Neural progenitor cell (in vitro differentiated cells): ENCODE measurements at places on chromosomes 5 and 9. TPM values are rescaled to one million over a fixed set of nuclear protein-coding genes. Genes with fewer than 3 reads are reported as not detected.

Gene PCDHB16
- 4.0 and 4.5 TPM in 2 replicates for total RNA-seq

Gene STOML2
- total RNA-seq: 114 and 130 TPM in 2 replicates

GRCh38 chr9:93053781-93054331, 4.6 kb upstream of the SUSD3 start:
- no peak overlapping the region for H3K27ac ChIP-seq
- no peak for DNase-seq
- H3K4me1 ChIP-seq: peaks cover 17% of the 10 kb centered on the region
- H3K36me3 ChIP-seq: no peaks in the 10 kb centered on the region
- peaks cover 5% of the 10 kb centered on the region for H3K27me3 ChIP-seq
- H3K4me3 ChIP-seq: no peak overlapping the region

- no peaks in the 10 kb centered on the region for H3K27me3 ChIP-seq
- no peaks in the 10 kb centered on the region for H3K36me3 ChIP-seq
- H3K27ac ChIP-seq: no peak overlapping the region
- no peak for DNase-seq
- no peak overlapping the region for H3K4me3 ChIP-seq
Measured at GRCh38 chr5:145793574-145793973, 41.6 kb downstream of the PRELID2 start.

DNA sequence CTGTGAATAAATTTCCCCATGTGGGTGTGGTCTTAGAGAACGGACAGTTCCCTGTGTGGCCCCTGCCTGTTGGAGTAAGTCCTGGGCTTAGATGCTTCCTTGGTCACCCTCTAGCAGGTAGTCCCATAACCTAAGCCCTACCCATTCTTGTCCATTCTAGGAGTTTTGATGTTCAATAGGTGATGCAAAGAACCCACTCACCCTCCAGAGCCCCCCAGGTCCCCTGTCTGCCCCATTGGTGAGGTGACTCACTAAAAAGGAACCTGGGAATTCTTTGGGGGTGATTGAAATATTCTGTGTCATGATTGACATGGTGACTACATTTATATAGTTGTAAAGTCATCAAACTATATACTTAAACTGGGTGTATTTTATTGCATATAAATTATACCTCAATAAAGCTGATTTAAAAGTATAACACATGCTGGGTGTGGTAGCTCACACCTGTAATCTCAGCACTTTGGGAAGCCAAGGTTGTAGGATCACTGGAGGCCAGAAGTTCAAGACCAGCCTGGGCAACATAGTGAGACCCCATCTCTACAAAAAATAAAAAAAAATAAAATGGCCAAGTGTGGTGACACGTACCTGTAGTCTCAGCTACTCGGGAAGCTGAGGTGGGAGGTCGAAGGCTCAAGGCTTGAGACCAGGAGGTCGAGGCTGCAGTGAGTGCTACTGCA, 20.8 kb upstream of the GTF3C5 start:
- H3K36me3 ChIP-seq: no peaks in the 10 kb centered on the region
- no peak overlapping the region for H3K27ac ChIP-seq
- no peak for DNase-seq
- peaks cover 77% of the 10 kb centered on the region for H3K27me3 ChIP-seq
- peaks cover under 1% of the 10 kb centered on the region for H3K4me1 ChIP-seq

Gene ARL10
- 9.1 and 16.6 TPM in 2 replicates for total RNA-seq

Gene PCDHGC4
- total RNA-seq: 5.0 and 10.4 TPM in 2 replicates

- no peak overlapping the region for H3K27ac ChIP-seq
- no peaks in the 10 kb centered on the region for H3K36me3 ChIP-seq
- H3K27me3 ChIP-seq: no peaks in the 10 kb centered on the region
- H3K4me3 ChIP-seq: no peak overlapping the region
- peaks cover 7% of the 10 kb centered on the region for H3K4me1 ChIP-seq
- DNase-seq: peak; percentile 73
Measured at GRCh38 chr5:157855404-157855994, 3.4 kb downstream of the CLINT1 start.

Gene TAF11L10
- not detected in 2 replicates for total RNA-seq

DNA sequence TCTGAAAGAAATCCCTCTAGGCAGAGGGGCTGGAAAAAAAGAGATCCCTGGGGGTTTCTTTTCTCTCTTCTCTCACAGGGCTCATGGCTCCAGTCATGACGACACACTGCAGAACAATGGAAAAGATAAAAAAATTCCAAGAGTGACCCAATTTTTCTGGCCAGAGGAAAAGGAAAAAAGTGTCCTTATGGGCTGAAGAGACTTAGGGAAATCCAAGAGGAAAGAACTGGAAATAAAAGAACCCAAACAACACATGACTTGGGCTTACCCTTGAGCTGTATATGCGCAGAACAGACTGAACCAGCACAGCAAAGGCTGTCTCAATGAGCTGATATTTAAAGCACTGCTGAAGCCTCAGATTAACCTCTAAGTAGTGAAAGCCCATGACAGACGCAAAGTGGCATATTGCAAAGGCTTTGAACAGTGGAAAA, 102.4 kb downstream of the SMIM23 start:
- no peaks in the 10 kb centered on the region for H3K27me3 ChIP-seq
- DNase-seq: no peak
- peaks cover 14% of the 10 kb centered on the region for H3K36me3 ChIP-seq
- H3K4me3 ChIP-seq: no peak overlapping the region
- H3K4me1 ChIP-seq: no peaks in the 10 kb centered on the region

GRCh38 chr5:53313145-53313544, 167.3 kb upstream of the FST start:
- H3K36me3 ChIP-seq: no peaks in the 10 kb centered on the region
- H3K4me3 ChIP-seq: no peak overlapping the region
- no peak overlapping the region for H3K27ac ChIP-seq
- H3K27me3 ChIP-seq: no peaks in the 10 kb centered on the region
- H3K4me1 ChIP-seq: no peaks in the 10 kb centered on the region
- DNase-seq: no peak

DNA sequence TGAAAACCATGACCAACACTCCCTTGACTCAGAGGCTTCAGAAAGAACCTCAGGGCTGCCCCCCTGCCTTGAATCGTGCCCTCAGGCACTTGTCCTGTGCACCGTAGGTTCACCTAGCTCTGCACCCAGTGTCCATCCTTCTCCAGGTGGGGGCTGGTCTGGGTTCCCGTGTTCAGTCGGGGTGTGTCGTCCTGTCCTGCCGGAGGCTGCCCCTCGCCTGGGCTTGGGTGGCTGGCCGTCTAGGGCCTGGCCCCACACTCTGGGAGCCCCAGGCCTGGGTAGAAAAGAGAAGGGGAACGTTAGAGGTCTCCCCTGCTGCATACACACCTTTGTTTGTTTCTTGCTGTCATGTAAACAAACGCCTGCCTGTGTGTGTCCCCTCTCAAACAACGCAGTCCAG, 29.3 kb downstream of the CATSPER3 start:
- no peaks in the 10 kb centered on the region for H3K36me3 ChIP-seq
- no peak overlapping the region for H3K27ac ChIP-seq
- H3K27me3 ChIP-seq: no peaks in the 10 kb centered on the region
- no peak overlapping the region for H3K4me3 ChIP-seq
- DNase-seq: no peak

DNA sequence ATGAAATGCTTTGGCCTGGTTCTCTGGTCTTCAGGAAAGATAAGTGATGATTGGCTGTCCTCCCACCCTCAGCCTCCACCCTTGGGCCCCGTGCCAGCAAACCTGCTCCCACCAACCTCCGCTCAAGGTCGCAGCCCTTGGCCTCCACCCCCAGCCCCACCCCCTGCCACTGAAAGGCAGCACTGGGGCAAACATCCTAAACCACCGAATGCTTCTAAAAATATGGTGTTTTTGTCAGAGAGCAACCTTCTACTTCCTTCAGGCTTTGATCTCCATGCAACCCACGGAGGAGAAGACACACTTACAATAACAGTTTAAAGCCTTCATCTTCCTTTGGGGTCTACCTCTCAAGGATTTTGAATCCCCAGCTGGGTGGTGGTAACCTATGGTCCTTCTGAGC, 24.0 kb upstream of the TCF7 start:
- no peaks in the 10 kb centered on the region for H3K27me3 ChIP-seq
- H3K27ac ChIP-seq: no peak overlapping the region
- no peak overlapping the region for H3K4me3 ChIP-seq
- peaks cover 13% of the 10 kb centered on the region for H3K4me1 ChIP-seq
- no peaks in the 10 kb centered on the region for H3K36me3 ChIP-seq

Gene SPINK5
- total RNA-seq: 13.7 and 18.1 TPM in 2 replicates

Gene GAS1
- total RNA-seq: 68.1 and 104 TPM in 2 replicates

Gene CDX1
- total RNA-seq: not detected in 2 replicates

Gene MLANA
- not detected in 2 replicates for total RNA-seq

Gene NMUR2
- total RNA-seq: 0.07 TPM in 1 of 2 replicates, not detected in the other

Gene KIF24
- total RNA-seq: 9.4 and 10.7 TPM in 2 replicates

DNA sequence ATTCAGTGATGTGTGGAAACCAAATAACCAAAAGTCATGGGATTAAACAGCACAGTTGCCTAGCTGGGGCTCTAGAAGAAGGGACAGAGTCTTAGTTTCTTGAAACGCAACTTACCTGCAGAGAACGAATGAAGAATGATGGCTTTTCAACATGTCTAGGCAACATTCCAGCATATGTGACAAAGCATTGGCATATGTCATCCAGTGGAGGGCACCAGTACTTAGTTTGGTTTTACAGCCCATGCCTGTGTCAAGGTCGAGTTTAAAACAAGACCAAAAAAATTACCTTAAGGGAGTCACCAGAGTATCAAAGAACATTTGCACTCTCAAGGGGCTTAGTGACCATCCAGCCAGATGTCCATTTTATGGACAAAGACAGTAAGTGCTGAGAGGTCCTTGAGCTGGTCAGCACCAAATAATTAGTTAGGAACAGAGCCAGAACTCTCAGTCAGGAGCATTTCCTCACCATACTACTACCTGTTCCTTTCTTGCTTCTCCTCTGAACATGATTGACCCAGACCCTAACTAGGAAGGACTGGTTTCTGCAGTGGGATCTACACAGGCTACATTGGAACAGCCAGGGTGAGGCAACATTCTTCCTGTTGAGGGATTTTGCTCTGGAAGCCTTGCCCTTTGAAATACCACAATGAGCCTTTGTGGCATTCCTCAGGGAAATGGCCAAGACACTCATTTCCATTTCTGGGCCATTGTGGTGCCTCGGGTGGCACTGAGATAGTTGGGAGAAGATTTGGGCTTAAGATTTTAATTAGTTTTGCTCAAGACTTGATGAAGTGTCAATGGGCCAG, 75.4 kb upstream of the ANKH start:
- DNase-seq: peak; percentile 28
- peaks cover 5% of the 10 kb centered on the region for H3K4me1 ChIP-seq
- no peaks in the 10 kb centered on the region for H3K36me3 ChIP-seq
- no peak overlapping the region for H3K27ac ChIP-seq
- H3K27me3 ChIP-seq: no peaks in the 10 kb centered on the region
- no peak overlapping the region for H3K4me3 ChIP-seq

Gene TMC1
- total RNA-seq: not detected in 2 replicates

Gene PROB1
- 0.67 and 2.6 TPM in 2 replicates for total RNA-seq

Gene ARL14EPL
- not detected in 2 replicates for total RNA-seq

DNA sequence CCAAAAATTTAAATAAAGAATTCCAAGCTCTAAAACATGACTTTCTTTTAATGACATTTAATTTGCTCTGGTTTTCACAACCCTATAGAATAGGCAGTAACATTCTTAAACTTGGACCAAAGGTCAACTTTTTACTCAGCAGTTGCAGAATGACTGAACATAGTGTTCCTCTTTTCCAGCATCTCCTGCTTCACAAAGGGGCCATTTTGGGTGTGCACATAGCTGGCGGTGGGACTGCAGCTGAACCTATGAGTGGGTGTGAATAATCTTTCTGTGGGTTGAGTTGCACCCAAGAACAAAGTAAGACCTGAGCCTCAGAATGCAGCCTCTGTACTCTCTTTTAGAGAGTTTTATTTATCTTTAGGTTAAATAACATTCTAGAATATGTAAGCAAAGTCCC, 96.9 kb upstream of the HAPLN1 start:
- no peaks in the 10 kb centered on the region for H3K36me3 ChIP-seq
- no peaks in the 10 kb centered on the region for H3K4me1 ChIP-seq
- H3K4me3 ChIP-seq: no peak overlapping the region
- no peaks in the 10 kb centered on the region for H3K27me3 ChIP-seq
- H3K27ac ChIP-seq: no peak overlapping the region
- no peak for DNase-seq

- H3K4me1 ChIP-seq: no peaks in the 10 kb centered on the region
- no peaks in the 10 kb centered on the region for H3K27me3 ChIP-seq
- no peak for DNase-seq
- H3K36me3 ChIP-seq: no peaks in the 10 kb centered on the region
- H3K27ac ChIP-seq: no peak overlapping the region
Measured at GRCh38 chr9:91805031-91805430, 145.0 kb downstream of the ROR2 start.

- H3K27ac ChIP-seq: no peak overlapping the region
- no peak for DNase-seq
- no peak overlapping the region for H3K4me3 ChIP-seq
- no peaks in the 10 kb centered on the region for H3K36me3 ChIP-seq
- H3K27me3 ChIP-seq: no peaks in the 10 kb centered on the region
Measured at GRCh38 chr5:115577741-115578140, 24.5 kb downstream of the TICAM2 start.

DNA sequence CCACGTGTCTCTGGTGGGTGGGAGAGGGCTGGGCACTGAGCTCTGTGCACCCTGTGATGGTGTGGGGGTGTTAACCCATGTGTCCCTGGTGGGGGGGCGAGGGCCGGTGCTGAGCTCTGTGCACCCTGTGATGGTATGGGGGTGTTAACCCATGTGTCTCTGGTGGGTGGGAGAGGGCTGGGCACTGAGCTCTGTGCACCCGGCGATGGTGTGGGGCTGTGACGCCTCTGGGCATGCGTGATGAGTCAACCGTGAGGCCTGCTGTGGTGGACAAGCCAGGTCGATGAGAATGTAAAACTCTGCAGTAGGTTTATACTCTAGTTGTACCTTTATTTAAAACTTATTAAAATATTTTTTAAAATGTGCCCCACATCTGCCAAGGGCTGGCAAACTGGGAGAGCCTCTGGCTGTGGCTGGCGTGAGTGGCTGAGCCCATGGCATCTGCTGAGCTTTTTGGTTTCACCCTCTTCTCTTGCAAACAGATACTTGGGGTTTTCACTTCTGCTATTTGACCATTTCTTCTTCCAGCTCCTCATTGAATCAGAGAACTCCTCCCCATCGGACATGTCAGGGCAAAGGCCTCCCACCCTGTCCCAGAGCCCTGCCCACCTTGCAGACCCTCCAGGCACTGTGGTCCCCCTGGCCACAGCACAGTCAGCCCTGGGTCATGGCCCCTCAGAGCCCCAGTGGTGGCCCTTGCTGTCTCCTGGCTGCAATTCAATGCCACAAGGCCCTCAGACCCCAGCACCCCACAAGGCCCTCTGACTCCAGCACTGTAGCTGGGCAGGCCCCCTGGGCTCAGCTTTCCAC, 18.5 kb upstream of the EXOC3 start:
- DNase-seq: no peak
- no peaks in the 10 kb centered on the region for H3K4me1 ChIP-seq
- H3K36me3 ChIP-seq: no peaks in the 10 kb centered on the region
- no peaks in the 10 kb centered on the region for H3K27me3 ChIP-seq
- no peak overlapping the region for H3K27ac ChIP-seq

DNA sequence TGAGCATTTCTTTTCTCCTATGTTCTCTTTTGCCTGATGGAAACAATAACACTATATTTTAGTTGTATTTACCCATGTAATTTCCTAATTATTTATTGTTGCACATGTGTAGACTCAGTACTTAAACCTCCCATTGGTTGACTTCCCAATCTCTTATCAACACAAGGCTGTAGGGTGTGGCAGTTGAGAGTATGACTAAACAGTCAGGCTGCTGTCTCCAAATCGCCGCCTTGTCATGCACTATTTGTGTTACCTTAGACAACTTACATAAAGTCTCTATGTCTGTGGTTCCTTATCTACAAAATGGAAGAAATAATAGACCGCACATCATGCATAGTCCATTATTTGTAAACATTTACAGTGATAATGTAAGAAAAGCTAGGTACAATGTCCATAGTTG, 68.9 kb upstream of the EFNA5 start:
- H3K27ac ChIP-seq: no peak overlapping the region
- H3K27me3 ChIP-seq: no peaks in the 10 kb centered on the region
- DNase-seq: no peak
- H3K36me3 ChIP-seq: no peaks in the 10 kb centered on the region
- peaks cover 14% of the 10 kb centered on the region for H3K4me1 ChIP-seq
